ENCODE measurements at places on chromosomes 3 and 15. TPM values are rescaled to one million over a fixed set of nuclear protein-coding genes. Genes with fewer than 3 reads are reported as not detected.

DNA sequence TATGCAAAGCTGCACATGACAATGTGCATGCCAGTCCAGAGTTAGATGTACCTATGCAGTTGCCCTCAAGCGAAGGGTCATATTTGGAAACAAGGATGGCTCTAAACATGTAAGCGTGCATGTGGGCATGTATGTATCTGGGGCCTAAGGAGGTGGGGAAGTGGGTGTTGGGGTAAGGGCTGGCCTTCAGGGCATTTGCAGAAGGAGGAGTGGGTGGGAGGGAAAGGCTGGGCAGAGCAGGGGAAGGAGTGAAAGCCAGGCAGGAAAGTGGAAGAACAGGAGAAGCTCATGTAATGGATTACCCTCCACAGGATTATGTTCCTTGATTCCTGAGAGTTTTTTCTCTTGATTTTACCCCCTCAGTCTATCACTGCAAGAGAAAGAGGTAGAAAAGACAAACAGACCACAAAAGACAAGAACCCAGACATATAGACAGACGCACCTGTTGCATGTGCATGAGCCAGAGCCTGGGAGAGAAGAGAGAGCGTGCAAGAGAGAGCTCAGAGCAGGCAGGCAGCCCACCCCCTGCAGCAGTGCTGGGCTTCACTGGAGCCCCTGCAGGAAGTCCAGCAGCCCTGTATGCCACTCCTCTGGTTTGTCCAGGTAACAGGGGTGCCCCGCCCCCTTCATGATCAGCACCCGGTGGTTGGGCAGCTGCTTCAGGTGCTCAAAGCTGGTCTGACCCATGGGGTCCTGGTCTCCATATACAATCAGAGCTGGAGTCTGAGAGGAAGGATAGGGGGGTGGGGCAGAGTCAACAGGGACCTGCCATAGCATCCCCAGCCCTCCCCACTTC lies 1.8 kb upstream of the PCBP4 start:
- H3K27ac ChIP-seq, result no peak overlapping the region
- no peak for DNase-seq
- peaks cover 8% of the 10 kb centered on the region for H3K4me1 ChIP-seq
- H3K4me3 ChIP-seq, result no peak overlapping the region
- no peaks in the 10 kb centered on the region for H3K36me3 ChIP-seq

Gene SCN11A
- total RNA-seq, result 0.03 TPM

Gene IL20RB
- total RNA-seq, result 0.37 TPM

GRCh38 chr3:186786922-186787321 lies 3.5 kb downstream of the EIF4A2 start:
- H3K4me3 ChIP-seq, result no peak overlapping the region
- no peaks in the 10 kb centered on the region for H3K27me3 ChIP-seq
- no peak overlapping the region for H3K27ac ChIP-seq
- H3K4me1 ChIP-seq, result peaks cover 28% of the 10 kb centered on the region
- H3K36me3 ChIP-seq, result peaks cover 56% of the 10 kb centered on the region
- DNase-seq, result no peak

DNA sequence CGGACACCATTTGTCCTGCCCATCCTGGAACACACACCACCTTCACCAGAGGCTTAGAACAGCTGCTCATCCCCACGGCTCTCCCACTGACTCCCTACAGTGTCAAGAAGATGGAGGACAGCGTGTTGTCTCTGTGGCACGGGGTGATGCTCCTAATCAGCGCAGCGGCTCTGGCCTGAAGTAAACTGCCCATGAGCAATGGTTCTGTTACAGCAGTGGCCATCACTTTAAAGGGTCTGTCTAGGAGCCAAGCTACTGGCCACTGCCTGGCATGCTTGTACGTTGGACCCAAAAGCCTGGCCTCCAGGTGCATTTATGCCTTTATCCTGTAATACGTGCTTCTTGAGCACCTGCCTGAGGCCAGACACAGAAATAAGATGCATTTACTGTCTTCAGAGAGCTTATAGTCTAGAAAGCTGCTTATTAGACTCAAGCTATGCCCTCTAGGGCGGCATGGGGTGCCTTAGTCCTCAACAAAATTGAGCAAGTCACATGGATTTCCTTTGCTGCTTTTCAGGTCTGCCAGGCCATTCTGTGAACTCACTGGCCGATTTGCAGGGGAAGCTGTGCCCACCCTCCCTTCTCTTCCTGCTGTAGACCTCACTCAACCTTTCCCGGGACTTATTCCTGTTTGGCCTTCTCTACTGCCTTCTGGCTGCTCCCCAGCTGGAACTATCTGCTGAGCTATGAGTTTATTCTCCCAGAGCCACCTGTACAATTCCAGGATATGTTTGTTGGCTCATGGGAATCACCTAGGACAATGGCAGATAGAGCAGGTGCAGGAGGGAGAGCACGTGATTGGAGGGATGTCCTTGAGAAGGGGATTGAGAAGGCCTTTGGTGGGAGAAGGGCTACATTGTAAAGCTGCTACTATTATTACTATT lies 51.9 kb downstream of the STARD5 start:
- no peaks in the 10 kb centered on the region for H3K36me3 ChIP-seq
- no peak for DNase-seq
- H3K4me1 ChIP-seq, result peaks cover 3% of the 10 kb centered on the region
- H3K27me3 ChIP-seq, result no peaks in the 10 kb centered on the region

DNA sequence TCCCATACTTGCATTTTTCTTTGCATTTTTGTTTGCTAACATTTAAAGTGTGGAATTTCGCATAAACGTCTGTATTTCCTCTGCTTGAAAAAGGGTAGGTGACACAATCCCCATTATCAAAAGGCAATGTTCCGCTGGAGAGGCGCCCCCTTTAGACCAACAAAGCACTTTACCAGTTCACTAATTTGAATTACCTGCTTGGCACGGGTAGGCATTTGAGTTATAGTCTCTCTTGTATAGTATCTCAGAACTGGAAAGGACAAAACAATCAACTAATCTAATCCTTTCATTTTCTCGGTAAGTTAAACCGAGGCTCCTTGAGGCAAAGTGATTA lies 775 bp upstream of the CCDC39 start:
- H3K4me1 ChIP-seq, result no peaks in the 10 kb centered on the region
- no peak for DNase-seq
- peaks cover 6% of the 10 kb centered on the region for H3K27me3 ChIP-seq
- H3K4me3 ChIP-seq, result peak overlapping the region; percentile 55
- no peaks in the 10 kb centered on the region for H3K36me3 ChIP-seq
- peak overlapping the region; percentile 61 for H3K27ac ChIP-seq

DNA sequence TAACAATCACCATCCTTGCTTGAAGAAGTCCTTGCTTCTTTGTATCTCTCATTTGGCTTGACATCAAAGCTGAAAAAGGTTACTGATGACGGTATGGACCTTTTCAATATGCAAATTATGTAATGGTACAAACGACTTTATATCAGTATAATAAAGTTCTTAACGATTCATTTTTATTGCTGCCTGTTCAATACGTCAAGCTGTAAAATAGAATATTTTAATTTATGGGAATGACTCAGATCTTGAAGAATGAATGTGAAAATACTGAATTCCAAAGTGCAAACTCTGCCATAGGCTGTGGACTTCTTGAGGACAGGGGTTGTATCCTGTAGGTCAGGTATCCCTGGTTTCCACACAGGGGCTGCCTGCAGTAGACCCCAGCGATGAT lies 156.2 kb downstream of the PLCL2 start:
- H3K4me3 ChIP-seq, result no peak overlapping the region
- no peaks in the 10 kb centered on the region for H3K36me3 ChIP-seq
- no peaks in the 10 kb centered on the region for H3K4me1 ChIP-seq
- DNase-seq, result no peak

Data from pancreas (tissue), 10 donors.